C1 segment of cervical spinal cord (tissue), 14 donors: ENCODE measurements at places on chromosomes 5 and 9.
A peak's percentile ranks its signal among the peaks of the same experiment; 100 is the strongest.

GRCh38 chr9:74810200-74810599, 77.5 kb downstream of the TRPM6 start:
- DNase-seq, result no peak

GRCh38 chr5:532521-533242, 8.4 kb upstream of the SLC9A3 start:
- DNase-seq, result no peak

DNA sequence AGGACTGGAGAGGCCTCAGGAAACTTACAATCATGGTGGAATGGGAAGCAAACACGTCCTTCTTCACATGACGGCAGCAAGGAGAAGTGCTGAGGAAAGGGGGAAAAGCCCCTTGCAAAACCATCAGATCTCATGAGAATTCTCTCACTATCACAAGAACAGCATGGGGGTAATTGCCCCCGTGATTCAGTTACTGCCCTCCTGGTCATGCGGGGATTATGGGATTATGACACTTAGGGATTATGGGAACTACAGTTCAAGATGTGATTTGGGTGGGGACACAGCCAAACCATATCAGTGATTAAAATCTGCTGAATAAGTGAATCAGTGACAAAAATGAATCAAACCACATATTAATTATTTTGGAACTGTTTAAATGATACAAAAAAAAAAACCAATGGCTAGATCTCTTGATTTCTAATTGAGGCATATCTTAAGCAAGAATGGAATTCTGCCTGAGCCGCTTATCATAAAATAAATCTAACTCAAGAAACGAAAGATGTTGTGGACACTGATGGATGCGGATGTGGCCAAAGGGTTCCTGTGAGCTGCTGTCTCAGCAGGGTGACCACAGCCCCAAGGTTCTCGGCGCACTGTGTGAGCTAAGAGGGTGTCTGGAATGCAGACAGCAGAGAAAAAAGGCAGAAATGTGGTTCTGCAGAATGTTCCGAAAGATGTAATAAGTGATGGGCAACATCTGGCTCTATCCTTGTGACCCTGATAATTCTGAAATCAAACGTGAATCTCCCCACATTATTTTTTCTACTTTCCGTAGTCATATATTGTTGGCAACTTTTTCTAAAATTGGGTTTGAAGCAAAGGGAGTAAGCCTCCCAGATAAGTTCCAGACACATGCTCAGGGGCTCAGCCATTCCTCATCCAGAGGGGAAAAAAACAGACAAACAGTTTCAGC, 107.2 kb upstream of the ICE1 start:
- no peak for DNase-seq

DNA sequence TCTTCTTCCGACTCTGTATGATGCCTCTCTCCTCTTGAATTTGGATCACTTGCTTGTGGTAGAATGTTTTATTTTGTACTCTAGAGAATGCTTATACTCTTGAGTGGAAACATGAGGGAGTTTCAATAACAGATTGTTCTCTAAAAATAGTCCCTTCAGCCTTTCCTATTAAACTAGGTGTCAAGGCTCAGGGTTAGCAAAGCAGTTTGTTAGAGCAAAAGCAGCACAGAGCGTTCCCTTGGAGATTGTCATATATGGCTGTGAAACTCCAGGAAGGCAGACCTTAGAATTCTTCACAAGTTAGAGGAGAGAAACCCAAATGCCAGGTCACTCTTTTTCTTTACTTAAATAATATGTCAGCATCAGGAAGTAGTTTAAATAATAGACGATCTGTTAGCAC, 33.0 kb downstream of the MAMDC2 start:
- DNase-seq, result no peak

GRCh38 chr5:161641444-161641843, 44.1 kb upstream of the GABRA6 start:
- DNase-seq, result no peak

- no peak for DNase-seq
Observed at GRCh38 chr5:1292846-1293415, 1.9 kb downstream of the TERT start.

GRCh38 chr5:139651043-139651834, 3.1 kb downstream of the CXXC5 start:
- DNase-seq, result peak; percentile 82

GRCh38 chr5:135584918-135585317, 6.1 kb upstream of the CXCL14 start:
- no peak for DNase-seq

- no peak for DNase-seq
Observed at GRCh38 chr9:97053717-97054116, 14.8 kb upstream of the CTSV start.

DNA sequence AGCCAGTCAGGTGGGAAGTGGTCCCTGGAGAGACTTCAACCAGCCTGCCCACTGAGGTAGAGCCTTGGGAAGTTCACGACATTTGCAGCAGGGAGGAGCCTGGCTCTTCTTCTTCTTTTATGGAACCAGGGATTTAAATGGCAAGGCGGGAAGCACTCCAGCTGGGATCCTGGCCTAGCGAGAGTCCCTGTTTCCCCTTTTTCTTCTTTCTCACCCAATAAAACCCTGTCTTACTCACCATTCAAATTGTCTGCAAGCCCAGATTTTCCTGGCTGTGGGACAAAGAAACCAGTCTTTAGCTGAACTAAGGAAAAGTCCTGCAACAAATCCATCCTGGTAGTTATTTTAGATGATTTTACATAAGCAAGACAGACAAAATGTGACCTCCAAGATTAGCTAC, 503.7 kb downstream of the CDH10 start:
- peak; percentile 33 for DNase-seq
